Umbilical cord (tissue), 2 donors: ENCODE measurements at places on chromosomes 13 and 19. TPM values are rescaled to one million over a fixed set of nuclear protein-coding genes. Genes with fewer than 3 reads are reported as not detected.

Gene POSTN
- 223 TPM for total RNA-seq

Gene CAPS
- total RNA-seq: 30.8 TPM

Gene CYP4F2
- total RNA-seq: not detected

Gene TBCB
- total RNA-seq: 61.6 TPM

Gene SYNE4
- total RNA-seq: 0.48 TPM

Gene PRR19
- not detected for total RNA-seq

Gene LRRC4B
- total RNA-seq: 35.9 TPM

Gene FAM216B
- 1.2 TPM for total RNA-seq

Gene UGGT2
- total RNA-seq: 107 TPM
